ENCODE measurements at places on chromosomes 7 and 10. TPM values are rescaled to one million over a fixed set of nuclear protein-coding genes. Genes with fewer than 3 reads are reported as not detected.

The RET gene
- total RNA-seq: 0.43 TPM

The HPS1 gene
- 43.2 TPM for total RNA-seq

The TMEM213 gene
- not detected for total RNA-seq

The MCU gene
- 41.9 TPM for total RNA-seq

DNA sequence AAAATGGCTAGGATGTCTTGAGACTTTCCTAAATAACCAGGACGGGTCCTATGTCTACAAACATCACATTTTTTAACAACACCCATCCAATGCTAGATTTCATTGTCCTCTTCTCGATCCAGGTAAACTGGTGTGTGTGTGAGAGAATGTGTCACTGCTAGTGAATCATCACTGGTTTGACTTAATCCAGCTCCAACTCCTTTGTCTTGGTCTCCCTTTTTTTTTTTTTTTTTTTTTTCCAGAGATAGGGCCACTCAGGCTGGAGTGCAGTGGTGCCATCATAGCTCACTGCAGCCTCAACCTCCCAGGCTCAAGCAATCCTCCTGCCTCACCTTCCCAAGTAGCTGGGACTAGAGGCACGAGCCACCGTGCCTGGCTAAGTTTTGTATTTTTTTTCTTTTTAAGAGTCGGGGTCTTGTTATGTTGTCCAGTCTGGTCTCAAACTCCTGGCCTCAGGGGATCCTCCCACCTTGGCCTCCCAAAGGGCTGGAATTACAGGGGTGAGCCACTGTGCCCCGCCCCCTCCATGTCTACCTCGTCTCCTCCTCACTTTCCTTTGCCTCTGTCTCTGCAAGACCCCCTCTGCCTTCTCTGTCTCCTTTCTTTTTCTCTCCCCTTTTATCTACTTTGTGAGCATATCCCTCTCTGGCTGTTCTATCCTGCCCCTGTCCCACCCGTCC, 2.2 kb upstream of the UFSP1 start:
- DNase-seq: no peak

DNA sequence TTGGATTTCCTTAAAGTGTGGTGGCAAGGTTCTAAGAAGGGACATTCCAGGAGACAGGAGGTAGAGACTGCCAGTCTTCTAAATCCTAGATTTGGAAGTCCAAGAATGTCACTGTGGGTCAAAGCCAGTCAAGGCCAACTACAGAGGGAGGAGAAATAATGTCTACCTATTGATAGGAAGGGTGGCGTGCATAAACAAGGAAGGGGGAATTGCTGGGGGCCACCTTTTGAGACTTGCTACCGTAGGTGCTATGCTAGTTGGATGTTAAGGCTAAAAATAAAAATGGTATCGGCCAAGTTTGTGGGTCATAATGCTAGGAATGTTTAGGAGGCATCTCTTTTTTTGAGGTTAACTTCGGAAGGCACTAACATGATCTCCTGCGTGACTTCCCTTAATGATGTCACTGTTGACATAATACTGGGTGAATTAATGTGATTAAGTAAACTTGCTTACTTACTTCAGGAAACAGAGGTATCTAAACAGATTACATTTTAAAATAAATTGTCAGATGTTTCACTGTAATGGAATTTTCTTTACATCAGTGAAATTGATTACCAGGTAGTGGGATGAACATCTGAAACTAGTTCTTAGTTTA, 4.8 kb downstream of the BTRC start:
- peak; percentile 64 for DNase-seq

DNA sequence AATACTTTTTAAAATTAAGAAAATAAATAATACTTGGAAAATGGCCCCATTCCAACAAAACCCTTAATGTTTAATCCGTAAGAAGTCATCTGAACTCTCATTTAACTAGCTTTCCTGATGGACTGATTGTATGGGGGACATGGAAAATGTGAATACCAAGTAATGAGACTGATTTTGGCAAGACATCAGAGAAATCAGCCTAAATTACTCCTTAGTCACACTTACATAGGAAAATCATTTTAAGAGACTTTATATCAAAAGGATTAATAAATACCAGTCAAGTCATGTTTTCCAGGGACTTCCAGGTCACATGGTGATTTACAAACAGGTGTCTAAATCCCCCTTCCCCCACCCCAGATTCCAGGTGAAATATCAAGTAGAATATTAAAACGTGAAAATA, 58.2 kb downstream of the GRM8 start:
- no peak for DNase-seq

GRCh38 chr7:36879021-36879420, 154.7 kb upstream of the AOAH start:
- DNase-seq: no peak

- no peak for DNase-seq
These were observed 157.6 kb upstream of the PCBD1 start for GRCh38 chr10:71045936-71046335.

DNA sequence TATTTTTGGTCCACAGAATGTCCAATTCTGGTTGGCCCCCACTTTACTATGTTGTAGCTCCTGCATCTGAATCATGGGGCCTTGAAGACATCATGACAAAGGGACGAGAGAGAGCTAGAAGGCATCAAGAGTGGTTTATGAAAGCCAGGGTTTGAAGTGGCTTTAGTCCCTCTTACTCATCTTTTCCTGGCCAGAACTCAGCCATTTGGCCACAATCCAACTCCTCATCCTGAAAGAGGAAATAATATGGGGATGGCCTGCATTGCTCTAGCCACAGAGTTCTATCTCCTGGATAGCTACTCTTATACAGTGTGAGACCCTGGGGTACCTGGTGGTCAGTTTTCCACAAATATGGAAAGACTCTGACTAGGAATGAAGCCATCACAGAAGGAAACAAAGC, 418.9 kb downstream of the XPNPEP1 start:
- DNase-seq: no peak

DNA sequence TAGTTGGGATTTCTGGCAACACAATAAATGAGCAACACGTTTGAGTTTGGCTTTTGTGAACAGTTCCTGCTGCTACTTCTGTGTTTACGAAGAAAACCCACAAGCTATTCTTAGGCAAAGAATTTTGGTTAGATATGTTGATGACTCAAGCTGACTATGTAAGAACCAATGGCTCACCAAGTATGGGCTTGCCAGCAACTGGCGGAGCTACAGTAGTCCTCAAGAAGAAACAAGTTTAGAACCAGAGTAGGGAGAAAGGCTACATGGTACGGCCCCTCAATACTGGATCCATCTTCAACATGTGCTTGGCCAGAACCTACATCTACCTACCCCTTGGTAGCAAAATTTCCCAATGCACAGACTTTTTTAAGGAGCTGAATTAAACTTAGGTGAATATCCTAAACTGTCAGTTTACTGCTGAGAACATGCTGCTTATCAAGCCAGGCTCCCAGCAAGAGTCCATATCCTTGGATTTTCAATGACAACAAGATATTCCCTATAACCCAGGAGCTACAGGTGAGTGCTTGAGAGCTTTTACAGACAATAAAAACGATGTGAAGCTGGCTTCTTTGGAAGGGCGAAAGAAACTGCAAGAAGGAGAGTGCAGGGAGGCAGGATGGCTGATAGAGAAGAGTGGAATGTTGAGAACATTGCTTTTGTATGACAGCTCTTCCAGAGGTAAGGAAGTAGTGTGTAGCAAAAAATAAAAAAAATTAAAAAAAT, 74.3 kb upstream of the ASAH2 start:
- peak; percentile 93 for DNase-seq

- DNase-seq: no peak
These were observed 240.0 kb downstream of the ARHGAP21 start for GRCh38 chr10:24483701-24484100.

DNA sequence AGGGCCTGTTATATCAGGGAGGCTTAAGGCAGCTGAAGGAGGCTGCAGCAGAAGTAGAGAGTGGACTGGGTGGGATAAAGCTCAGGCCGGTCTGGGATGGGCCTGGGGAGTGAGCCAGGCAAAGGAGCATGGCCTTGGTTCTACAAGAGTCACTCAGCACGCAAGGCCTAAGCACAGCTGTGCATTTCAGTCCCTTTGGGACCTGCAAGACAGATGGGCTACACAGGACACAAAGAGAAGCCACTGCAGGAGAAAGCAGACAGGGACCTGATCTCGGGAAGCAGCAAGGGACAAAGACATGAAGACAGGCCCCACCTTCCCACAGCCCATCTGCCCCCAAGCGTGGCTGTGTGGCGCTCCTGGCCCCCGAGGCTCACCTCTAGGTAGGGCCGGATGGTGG, 29.4 kb downstream of the RRP12 start:
- no peak for DNase-seq
